HS-5 (cell line): ENCODE measurements at places on chromosomes 11 and 22.

DNA sequence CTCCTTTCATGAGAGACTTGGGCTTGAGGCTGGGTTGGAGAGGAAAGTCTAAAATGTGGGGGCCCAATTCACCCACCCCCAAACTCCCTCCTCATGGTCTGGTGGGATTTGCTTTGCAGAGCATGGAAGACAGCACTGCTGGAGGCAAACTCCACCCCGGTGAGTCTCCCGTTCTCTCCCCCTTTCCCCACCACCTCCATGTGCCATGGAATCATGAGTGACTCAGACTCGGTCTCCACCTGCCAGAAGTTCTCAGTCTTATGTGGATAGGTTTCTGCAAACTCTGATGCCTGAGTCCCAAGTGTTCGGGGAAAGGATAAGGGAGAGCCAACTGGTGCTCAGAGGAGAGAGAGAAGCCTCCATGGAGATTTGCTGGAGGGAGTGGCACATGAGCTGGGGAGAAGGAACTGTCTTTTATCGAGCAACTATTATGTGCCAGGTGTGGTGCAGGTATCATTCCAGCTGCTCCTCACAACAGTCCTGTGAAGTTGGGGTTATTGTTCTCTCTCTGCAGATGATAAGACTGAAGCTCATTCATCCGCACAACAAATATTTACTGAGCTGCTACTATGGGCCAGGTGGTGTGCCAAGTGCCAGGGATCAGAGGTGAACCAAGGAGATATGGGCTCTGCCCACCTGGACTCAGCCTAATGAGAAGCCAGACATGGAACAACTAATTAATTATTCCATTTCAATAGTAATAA lies 6.6 kb downstream of the PLEKHB1 start:
- DNase-seq = no peak

- DNase-seq = peak; percentile 33
Measured at GRCh38 chr11:127620671-127621070, 620.1 kb upstream of the KIRREL3 start.

- no peak for DNase-seq
Measured at GRCh38 chr11:131186629-131187101, 183.8 kb upstream of the NTM start.

DNA sequence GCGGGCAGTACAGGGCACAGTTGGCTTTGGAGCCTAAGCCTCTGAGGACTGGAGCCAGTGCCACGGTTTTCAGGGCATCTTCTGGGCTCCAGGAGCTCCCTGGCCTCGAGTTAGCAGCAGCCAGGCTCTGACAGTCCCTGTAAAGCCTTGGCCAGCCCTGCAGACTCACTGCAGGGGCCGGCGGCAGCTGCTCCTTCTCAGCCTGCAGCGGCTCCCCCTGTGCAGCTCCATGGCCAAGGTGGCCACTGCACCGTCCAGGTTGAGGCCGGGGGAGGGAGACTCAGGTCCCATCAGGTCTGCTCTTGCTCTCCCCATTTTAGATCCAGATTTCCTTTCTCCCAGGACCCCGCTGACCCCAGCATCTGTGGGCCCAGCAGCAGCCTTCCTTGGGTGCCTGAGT lies 1461.1 kb downstream of the BRD1 start:
- DNase-seq = no peak

- no peak for DNase-seq
Measured at GRCh38 chr11:32316232-32316631, 119.1 kb downstream of the WT1 start.

DNA sequence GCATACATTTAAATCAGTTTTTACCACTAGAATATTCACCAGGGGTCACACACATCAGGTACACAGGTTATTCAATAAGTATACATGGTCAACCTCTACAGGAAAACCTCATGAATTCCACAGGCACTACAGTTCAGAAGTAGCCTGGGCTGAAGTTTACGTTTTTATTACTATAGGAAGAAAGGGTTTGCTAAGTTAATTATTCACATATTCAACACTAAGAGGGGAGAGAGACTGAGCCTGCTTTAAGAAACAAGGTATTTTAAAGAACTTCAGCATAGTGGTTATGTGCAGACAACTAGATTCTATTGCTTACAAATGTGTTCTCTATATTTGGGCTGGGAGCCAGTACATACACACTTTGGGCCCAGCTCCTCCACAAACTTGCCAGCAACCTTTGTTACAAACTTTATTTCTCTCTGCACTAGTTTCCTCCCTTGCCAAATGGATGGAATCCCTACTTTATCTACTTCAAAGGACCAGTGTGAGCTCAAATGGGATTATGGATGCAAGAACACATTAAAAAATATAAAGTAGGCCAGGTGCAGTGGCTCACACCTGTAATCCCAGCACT lies 31.9 kb downstream of the IL18BP start:
- DNase-seq = no peak

DNA sequence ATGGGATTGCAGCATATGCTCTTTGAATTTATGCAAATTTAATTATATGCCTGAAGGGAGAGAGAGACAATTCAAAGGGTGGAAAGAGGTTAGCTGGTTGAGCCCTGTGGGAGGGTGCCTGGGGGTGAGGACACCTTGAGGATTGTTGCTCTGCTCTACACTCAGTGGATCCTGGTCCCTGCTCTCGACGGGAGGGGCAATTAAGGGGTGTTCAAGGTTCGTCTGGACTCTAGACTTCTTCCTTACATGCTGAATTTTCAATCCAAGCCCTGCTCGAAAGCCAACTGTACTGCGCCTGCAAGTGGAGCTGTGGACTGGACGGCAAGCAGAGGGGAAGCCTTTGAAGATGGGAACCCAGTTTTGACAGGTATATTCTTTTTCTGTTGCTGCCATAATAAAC lies 15.5 kb upstream of the OR5M11 start:
- no peak for DNase-seq

DNA sequence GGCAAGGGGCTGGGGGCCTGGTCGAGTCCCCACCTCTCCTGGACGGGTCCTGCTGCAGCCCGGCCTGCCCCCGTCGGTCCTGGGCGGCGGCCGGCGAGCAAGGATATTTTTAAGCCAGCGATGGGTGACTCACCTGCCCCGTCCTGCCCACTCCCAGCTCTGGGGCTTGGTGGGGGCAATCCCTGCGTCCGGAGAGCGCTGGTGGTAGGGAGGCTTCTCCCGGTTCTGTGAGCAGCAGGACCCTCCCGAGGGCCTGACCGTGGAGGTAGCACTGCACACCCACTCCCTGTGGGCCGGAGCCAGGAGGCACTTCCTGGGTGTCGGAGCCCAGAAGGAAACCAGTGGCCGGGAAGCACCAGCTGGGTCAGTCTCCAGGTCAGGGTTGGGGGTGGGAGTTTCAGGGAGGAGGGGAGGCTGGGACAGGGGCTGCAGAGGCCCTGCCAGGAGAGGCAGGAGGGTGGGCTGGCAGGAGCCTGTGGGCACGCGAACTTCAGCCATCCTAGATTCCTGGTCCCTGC lies 467 bp downstream of the EPS8L2 start:
- DNase-seq = no peak
